Non-pigmented ciliary epithelial cell (primary cell): ENCODE measurements at places on chromosomes 5 and 9.

DNA sequence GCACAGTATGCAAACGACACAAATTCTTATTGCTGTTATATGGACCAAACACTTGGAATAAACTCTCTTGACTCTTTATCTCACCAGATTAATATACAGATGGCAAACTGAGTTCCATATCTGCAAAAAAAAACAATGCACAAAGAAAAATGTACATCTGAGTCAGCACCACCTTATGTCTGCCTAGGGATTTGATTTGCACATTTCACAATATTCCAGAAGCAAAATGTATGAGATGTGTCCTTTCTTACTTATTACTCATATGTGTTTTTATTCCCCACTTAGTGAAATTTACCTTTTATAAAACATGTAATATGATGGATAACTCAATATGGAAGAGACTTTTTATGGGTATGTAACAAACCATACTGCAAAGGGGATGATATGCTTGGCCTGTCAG, 236.9 kb downstream of the GLIS3 start:
- DNase-seq: no peak

DNA sequence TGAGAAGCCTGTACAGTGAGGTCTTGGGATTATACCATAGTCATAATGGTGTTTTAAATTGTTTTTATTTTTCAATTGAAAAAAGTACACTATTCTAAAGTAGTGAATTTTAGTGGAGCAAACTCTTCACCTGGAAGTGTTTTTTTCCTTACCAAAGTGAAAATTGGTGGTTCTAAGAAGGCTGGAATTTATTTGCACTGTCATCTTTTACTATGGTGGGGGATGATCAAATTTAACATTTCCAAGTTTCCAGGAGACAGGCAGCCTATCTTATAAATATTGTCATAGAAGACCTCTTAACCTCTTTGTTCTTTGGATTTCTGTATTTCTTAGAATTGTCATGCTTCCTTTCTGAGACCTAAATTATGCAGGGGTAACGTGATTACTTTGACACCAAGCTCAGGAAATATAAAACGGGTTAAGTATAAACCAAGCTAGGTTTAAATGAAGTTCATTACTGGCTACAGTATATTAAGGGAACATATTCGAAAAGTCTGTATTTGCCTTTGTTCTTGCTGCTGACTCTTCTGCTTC, 20.2 kb downstream of the NDFIP1 start:
- no peak for DNase-seq

DNA sequence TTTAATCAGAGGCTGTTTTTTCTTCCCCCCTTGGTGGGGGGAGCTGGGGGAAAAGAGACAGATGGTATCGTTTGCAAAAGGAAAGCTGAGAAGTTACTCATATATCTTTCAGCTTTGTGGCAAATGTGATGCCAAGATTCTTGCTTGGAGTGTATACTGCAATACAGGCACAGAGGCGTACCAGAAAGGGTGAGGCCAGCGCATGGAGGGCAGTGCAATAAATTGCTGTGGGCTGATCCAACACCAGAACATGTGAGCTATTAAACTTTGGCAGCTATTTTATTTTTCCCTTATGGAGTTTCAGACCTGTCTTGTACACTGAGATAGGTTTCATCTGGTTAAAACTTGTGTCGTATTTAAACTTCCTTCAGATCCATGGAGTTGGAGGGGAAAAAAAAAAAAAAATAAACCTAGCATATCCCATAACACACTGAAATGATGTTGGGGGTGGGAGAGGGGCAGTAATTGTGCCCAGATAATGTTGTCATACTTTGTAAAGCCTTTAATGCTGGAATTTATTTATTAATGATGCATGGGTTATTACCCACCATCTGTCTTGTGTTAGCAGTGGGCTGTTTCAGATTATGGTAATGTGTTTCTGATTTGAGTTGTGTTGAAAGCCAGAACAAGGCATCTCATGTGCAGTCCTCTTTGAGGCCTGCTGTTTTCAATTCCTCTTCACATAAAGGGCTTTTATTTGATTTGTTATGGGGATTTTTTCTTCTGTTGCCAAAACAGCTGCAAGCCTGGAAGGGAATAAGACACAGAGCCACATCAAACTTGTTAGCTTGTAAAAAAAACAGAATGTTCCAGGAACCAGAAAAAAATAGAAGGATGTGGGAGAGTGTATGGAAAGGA, 891.3 kb downstream of the TLE1 start:
- DNase-seq: no peak

DNA sequence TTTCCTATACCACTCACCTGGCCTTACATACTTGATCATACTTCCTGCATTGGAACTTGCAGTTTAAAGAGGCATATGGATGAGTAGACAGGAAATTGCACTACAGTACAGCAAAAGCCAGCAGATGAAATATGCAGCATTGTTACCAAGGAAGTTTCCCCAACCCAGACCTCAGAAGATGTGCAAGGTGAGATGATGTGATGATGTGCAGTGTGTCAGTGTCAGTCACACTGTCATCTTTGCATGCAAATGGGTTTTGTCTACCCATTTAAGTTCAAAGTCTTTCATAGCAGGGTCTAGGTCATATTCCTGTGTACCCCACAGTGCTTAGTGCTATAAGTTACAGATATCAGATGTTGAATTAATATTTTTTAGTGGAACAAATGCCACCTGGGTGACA, 89.3 kb upstream of the CER1 start:
- no peak for DNase-seq

GRCh38 chr5:135051872-135052271, 17.8 kb upstream of the PITX1 start:
- no peak for DNase-seq

DNA sequence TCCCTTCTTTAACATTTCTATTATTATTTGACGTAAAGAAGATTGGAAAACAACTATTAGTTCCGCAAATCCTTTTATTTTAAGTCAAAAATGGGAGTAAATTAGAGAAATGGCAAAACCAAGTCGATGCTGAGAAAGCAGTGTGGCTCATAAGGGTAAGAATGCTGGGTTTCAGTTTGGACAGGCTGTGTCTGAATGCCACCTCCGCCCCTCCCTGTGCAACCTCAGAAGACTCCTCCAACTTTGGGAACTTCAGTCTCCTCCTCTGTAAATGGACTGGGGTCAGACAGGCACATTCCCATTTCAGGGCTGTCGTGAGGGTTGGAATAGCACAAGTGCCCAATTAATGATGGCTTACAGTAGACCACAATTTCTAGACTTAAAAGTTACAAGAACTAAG, 154.0 kb downstream of the GABBR2 start:
- no peak for DNase-seq

DNA sequence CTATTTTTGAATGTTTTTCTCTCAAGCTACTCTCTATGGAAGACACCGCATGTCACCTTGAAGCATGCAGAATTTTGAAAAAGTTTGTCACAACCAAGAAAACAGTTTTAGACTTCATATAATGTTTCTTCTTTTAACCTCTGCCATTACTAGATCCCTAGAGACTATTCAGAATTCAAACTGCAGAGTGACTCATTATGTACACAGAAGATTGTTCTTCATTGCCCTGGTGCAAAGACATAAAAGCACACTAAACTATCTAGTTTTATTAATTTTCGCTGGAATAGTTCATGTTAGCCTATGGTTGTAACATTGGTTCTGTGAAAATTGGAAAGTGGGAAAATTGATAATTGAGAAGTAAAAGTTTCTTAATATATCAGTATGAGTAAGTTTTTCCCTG, 18.4 kb downstream of the F2RL2 start:
- no peak for DNase-seq

DNA sequence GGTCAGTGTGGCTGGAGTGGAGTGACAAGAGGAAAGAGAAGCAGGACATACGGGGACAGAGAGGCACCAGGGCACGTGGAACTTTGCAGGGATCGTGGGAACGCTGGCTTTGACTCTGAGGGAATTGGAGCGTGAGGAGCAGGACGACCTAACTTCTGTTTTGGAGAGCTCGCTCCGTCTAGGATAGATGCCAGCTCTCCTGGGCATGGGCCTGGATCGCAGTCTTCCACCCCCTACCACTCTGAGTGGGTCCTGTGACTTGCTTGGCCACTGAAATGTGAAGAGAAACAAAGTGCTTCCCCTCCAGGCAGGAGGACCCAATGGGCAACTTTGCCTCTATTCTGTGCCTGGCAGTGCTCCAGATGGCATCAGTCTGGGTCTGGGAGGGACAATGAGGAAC, 8.7 kb upstream of the SH3PXD2B start:
- no peak for DNase-seq

- no peak for DNase-seq
These were observed 131.1 kb upstream of the MOCS2 start for GRCh38 chr5:53240661-53241060.
